ENCODE measurements at places on chromosomes 2 and 18. TPM values are rescaled to one million over a fixed set of nuclear protein-coding genes. Genes with fewer than 3 reads are reported as not detected.

Gene MERTK
- 3.3 TPM for total RNA-seq

Gene CGREF1
- 2.1 TPM for total RNA-seq

Gene ACVR1C
- total RNA-seq: 0.09 TPM

Gene HOXD3
- 1.9 TPM for total RNA-seq

Gene NAT8
- total RNA-seq: not detected

Gene SPHKAP
- not detected for total RNA-seq

Gene ARHGAP15
- total RNA-seq: 2.8 TPM

Gene EFHD1
- 4.1 TPM for total RNA-seq

Gene CPSF3
- 86.4 TPM for total RNA-seq

Gene CCDC148
- total RNA-seq: 1.4 TPM

Gene MBP
- 1.6 TPM for total RNA-seq

DNA sequence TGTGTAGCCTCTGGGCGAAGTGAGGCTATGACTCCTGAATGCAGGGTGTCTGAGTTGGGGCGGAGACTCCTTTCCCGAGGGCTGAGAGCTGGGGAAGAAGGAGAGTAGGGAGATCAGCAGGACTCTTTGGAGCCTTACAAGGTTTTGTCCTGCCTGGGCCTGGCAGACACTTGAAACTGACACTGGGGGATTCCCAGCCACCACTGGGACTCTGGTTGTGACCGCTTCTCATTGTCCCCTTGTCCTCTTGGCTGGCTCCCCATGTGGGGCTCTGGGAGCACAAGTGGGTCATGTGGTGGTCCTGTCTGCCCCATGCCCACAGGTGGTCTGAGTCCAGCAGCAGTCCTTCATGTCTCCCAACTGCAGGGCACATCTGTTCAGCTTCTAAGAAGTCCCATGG lies 78.2 kb upstream of the MGAT4A start:
- no peaks in the 10 kb centered on the region for H3K36me3 ChIP-seq
- DNase-seq: no peak
- peaks cover 11% of the 10 kb centered on the region for H3K4me1 ChIP-seq
- H3K27ac ChIP-seq: no peak overlapping the region
- no peak overlapping the region for H3K4me3 ChIP-seq
- peaks cover 21% of the 10 kb centered on the region for H3K27me3 ChIP-seq

DNA sequence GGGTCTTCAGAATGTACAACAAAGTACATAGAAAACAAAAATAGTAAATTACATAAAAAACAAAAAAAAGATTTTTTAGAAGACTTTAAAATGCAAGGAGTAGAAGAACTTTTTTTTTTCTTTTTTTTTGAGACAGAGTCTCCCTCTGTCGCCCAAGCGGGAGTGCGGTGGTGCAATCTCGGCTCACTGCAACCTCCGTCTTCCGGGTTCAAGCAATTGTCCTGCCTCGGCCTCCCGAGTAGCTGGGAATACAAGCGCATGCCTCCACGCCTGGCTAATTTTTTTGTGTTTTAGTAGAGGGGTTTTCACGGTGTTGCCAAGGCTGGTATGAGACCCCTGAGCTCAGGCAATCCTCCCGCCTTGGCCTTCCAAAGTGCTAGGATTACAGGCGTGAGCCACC lies 104.5 kb upstream of the ZC3H15 start:
- no peak overlapping the region for H3K27ac ChIP-seq
- H3K4me1 ChIP-seq: no peaks in the 10 kb centered on the region
- H3K36me3 ChIP-seq: peaks cover 18% of the 10 kb centered on the region
- DNase-seq: no peak

DNA sequence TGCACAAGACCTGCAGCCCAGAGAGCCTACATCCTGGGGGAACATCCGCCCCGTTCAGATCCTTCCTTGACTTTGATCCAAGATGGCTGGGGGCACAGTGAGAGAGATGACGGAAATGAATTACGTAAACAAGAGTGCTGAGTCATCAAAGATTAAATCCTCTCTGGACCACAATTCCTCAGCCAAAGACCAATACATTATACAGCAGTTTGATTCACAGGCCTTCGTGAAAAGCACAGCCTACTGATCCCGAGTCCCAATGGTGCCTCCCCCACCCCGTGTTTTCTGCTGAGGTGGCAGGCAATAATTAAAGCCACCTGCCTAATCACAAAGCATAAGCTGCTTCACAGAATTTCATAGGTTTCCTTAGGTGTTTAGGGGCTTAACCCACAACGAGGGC lies 43.0 kb downstream of the MYO5B start:
- no peak for DNase-seq
- H3K27me3 ChIP-seq: peaks cover 5% of the 10 kb centered on the region
- no peak overlapping the region for H3K4me3 ChIP-seq
- no peaks in the 10 kb centered on the region for H3K4me1 ChIP-seq

DNA sequence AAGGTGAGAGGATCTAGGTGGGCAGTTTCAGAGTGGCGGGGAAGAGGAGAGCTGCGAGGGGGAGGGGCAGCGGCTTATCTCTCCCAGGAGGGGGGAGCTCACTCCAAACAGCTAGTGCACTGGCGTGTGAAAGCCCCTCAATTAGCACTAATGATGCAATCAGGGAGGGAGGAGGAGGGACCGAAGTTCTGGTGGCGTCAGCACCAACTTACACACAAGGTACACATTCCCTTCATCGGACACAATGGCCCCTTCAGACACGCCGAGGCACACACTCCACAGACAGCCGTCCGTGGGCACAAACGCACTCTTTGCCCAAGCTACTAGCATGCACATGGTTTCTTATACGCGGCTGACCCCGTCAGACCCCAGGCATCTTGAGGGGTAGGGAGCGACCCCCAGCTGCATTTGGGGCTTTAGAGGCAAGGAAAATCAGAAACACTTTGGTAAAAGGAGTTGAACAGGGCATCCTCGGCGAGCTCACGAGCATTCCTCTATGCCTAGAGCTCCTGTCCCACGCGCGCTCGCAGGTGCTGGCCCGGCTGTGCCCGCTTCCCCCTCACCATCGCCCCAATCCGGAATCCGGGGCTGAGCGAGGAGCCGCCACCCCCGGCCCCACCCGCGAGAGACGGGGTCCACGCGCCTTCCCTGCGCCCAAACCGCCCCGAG lies 868 bp upstream of the PKDCC start:
- no peak for DNase-seq
- H3K4me3 ChIP-seq: peak overlapping the region; percentile 96
- peaks cover 7% of the 10 kb centered on the region for H3K27me3 ChIP-seq

GRCh38 chr2:38886063-38886462 lies 3.6 kb upstream of the ARHGEF33 start:
- no peak overlapping the region for H3K4me3 ChIP-seq
- H3K36me3 ChIP-seq: no peaks in the 10 kb centered on the region
- H3K4me1 ChIP-seq: no peaks in the 10 kb centered on the region
- no peak overlapping the region for H3K27ac ChIP-seq
- no peak for DNase-seq

DNA sequence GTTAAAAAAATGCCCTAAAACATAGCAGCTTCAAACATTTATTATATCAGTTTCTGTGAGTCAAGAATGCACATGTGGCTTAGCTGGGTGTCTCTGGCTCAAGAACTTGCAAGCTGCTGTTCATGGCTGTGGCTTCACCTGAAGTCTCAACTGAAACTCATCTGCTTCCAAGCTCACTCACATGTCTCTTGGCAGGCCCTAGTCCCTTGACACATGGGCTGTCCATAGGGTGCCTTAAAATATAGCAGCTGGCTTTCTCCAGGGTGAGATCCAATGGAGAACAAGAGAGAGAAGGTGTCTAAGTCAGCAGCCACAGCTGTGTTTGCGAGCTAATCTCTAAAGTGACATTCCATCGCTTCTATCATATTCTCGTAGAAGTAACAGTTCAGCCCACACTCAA lies 152.8 kb downstream of the DSEL start:
- H3K27ac ChIP-seq: no peak overlapping the region
- no peaks in the 10 kb centered on the region for H3K4me1 ChIP-seq
- H3K27me3 ChIP-seq: no peaks in the 10 kb centered on the region
- no peak overlapping the region for H3K4me3 ChIP-seq
- H3K36me3 ChIP-seq: no peaks in the 10 kb centered on the region

DNA sequence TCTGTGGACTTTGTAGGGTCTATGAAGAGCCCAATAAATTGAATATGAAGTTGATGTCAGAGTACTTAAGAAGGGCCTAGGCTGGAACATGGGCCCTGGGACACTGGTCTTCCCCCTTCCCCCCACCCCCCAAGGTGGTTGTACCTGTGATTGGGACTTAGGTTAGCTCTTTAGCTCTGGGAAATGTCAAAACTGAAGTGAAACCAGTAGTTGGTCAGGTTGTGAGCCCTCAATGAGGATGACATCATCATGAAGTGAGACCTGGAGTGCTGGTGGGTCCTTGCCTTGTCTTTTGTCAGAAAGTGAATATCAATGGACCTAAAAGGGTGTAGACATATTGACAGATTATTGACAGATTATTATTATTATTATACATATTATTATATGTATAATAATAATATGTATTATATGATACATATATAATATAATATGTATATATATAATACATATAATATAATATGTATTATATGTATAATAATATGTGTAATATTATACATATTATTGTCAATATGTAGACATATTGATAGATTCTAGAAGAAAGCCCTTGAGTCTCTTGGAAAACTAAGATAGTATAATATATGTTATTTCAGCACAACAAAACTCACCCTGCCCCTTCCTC lies 5.4 kb downstream of the MARS2 start:
- peaks cover 39% of the 10 kb centered on the region for H3K4me1 ChIP-seq
- peaks cover 13% of the 10 kb centered on the region for H3K36me3 ChIP-seq
- no peaks in the 10 kb centered on the region for H3K27me3 ChIP-seq

DNA sequence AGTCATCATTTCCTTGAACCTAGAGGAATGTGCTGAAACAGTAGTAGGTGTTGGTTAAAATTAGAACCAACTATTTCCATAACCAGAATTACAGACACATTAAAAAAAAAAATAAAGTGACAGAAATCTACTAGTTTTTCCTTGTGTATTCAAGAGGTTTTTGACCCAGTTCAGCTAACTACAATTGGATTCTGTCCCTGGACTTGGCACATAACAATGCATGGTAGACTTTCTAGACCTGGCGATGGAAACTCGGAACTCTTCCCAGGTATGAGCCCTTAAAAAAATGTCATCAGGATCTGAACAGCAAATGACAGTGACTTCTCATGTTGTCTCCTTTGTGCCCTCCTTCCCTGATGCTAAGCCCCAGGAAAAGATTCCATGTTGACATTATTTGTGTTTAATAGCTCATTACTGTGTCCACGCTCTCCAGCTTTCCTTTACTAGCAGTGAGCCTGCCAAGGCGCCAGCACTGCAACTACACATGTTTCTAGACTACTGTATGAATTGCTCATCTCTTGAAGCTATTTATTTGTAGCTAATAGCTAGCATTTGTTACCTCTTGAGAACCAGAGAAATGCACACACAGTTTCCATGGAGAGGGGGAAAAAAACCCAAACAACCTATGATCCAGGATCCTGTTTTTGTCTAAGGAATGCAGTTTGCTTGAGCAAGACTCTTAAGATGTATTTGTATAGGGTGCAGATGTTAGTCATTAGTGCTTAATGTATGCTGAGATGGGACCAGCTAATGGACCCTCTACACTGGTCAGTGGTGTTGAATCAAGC lies 148.5 kb downstream of the FMNL2 start:
- no peak overlapping the region for H3K4me3 ChIP-seq
- H3K36me3 ChIP-seq: no peaks in the 10 kb centered on the region
- no peak overlapping the region for H3K27ac ChIP-seq
- H3K27me3 ChIP-seq: no peaks in the 10 kb centered on the region

DNA sequence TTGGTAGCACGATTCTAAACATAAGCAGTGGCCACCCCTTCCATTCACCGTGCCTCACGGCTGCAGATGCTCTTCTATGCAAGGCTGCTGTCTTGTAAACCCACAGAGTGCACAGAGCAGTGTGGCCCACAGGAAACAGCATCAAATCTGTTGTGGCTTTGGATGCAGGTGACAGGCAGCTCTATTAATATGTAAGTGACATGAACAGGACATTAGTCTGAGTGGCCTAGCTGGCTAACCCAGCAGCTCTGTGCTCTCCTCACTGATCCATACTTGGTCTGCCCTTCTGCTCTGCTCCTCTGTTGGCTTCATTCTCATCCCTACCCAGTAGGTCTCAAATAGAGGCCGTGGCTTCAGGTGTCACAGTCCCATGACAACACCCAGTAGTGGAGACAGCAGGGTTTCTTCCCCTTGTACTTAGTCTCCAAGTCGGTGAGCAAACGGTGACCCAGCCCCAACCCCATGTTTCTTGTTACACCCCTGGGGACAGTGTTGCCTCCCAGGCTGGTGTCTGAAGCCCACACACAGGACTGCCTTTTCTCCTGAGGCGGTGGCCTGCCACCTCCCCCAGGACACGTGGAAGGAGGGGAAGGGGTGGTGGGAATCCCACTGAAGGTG lies 5.8 kb downstream of the SH3RF3 start:
- H3K36me3 ChIP-seq: no peaks in the 10 kb centered on the region
- H3K27me3 ChIP-seq: peaks cover 65% of the 10 kb centered on the region
- H3K4me3 ChIP-seq: no peak overlapping the region
- no peak for DNase-seq
- H3K4me1 ChIP-seq: peaks cover 15% of the 10 kb centered on the region
- no peak overlapping the region for H3K27ac ChIP-seq

- H3K27ac ChIP-seq: no peak overlapping the region
- no peaks in the 10 kb centered on the region for H3K27me3 ChIP-seq
- peaks cover 6% of the 10 kb centered on the region for H3K36me3 ChIP-seq
- no peak overlapping the region for H3K4me3 ChIP-seq
- H3K4me1 ChIP-seq: peaks cover 12% of the 10 kb centered on the region
- DNase-seq: no peak
Observed at GRCh38 chr2:45745231-45745630, 93.8 kb downstream of the PRKCE start.

- H3K4me1 ChIP-seq: peaks cover 70% of the 10 kb centered on the region
- no peak overlapping the region for H3K4me3 ChIP-seq
- no peaks in the 10 kb centered on the region for H3K27me3 ChIP-seq
- no peak for DNase-seq
- peaks cover 20% of the 10 kb centered on the region for H3K36me3 ChIP-seq
Observed at GRCh38 chr2:239312741-239313667, 87.8 kb downstream of the HDAC4 start.

DNA sequence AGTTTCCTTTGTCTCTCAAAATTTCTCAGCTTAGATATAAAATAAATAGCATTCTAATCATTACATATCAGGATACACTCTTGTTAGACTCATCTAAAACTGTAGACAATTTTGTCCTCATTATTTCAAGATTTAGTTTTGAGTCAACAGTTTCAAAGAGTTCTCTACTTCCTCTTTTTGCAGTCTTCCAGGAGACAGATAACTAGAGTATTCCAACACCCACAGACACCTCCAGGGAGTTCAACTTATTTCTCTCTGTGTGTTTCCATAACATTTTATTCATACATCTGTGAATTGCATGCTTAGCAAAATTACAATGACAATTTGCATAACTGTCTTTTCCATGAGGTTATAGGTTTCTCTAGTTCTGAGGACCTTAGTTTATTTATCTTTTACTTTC lies 166.6 kb upstream of the HNMT start:
- H3K27me3 ChIP-seq: no peaks in the 10 kb centered on the region
- H3K27ac ChIP-seq: no peak overlapping the region
- H3K4me3 ChIP-seq: no peak overlapping the region
- no peak for DNase-seq
- H3K4me1 ChIP-seq: no peaks in the 10 kb centered on the region

- H3K4me1 ChIP-seq: peaks cover 4% of the 10 kb centered on the region
- no peak for DNase-seq
- H3K4me3 ChIP-seq: no peak overlapping the region
- H3K27me3 ChIP-seq: no peaks in the 10 kb centered on the region
Observed at GRCh38 chr2:5959836-5960820, 267.9 kb downstream of the SOX11 start.

GRCh38 chr18:71865888-71866287 lies 678.3 kb downstream of the CBLN2 start:
- peak overlapping the region; percentile 59 for H3K27ac ChIP-seq
- no peaks in the 10 kb centered on the region for H3K36me3 ChIP-seq
- no peaks in the 10 kb centered on the region for H3K4me1 ChIP-seq
- no peak overlapping the region for H3K4me3 ChIP-seq

GRCh38 chr2:211437396-211437795 lies 881.0 kb downstream of the CPS1 start:
- H3K4me3 ChIP-seq: no peak overlapping the region
- H3K36me3 ChIP-seq: no peaks in the 10 kb centered on the region
- no peak overlapping the region for H3K27ac ChIP-seq
- H3K4me1 ChIP-seq: no peaks in the 10 kb centered on the region

Measured in neural crest cell (in vitro differentiated cells).